ENCODE measurements at places on chromosomes 6 and 20.
A peak's percentile ranks its signal among the peaks of the same experiment; 100 is the strongest.

DNA sequence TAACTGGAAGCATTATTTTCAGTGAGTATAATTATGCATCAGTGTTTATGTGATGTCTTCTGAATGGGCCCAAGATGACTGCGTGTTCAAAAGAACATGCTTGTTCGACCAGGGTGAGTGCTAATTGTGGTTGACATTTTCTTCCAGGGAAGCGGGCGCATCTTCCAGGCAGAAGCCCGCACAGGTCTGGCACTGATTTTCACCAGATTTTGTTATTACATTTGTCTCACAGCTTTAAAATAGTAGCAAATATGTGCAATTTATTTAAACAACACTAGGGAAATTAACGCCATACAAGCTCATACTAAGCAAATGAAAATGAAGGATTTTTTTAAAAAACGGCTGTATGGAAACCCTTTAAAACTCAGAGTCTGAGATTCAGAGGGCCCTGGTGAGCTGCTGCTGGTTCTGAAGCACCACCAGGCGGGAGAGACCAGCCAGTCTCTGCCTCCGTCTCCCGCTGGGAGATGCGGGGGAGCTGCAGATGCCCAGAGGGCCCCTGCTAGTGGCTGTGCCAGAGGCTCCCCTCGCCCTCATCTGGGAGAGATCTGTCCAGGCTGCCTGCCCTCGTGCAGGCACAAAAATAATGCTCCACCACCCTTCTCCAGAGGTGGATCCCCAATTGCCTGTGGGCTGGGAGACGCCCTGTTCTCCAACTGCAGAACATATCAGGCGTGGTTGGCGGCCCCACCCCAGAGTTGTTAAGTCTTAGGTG, 297.0 kb downstream of the TAF4 start:
- DNase-seq = no peak

- DNase-seq = no peak
Observed at GRCh38 chr6:158977382-158977781, 22.6 kb downstream of the RSPH3 start.

- DNase-seq = peak; percentile 51
Observed at GRCh38 chr20:5222919-5223634, 93.7 kb downstream of the PROKR2 start.

DNA sequence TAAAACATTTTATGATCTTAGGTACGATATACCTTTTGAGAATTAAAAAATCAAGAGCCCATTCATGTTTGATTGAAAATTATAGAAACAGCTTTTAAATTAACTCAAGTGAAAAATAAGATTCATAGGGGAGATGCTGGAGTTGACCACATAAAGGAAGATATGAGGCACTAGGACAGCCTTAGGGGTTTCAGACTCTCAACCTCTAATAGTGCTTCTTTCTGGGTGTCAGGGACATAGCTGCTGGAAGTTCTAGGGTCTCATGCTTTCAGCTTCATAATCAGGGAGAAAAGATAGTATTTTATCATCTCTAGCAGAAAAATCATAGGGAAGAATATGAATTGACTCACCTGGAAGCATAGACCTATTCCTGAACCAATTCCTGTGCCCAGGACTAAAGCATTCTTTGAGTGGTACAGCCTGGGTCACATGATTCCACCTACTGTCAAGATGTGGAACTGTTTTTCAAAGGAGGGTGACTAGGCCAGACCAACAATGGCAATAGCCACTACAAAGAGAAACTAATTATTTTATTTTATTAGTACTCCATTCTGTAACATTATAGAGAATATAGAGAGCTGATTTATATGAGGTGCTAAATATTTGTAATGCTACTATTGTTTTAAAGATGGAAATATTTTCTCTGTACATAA, 27.8 kb upstream of the CENPW start:
- DNase-seq = no peak

- DNase-seq = peak; percentile 67
Observed at GRCh38 chr20:44460795-44461141, 14.9 kb upstream of the TTPAL start.

- DNase-seq = no peak
Observed at GRCh38 chr20:32366380-32366779, 8.2 kb downstream of the ASXL1 start.

- no peak for DNase-seq
Observed at GRCh38 chr6:43575105-43575771, 600 bp downstream of the XPO5 start.

- no peak for DNase-seq
Observed at GRCh38 chr6:82182756-82183155, 64.8 kb downstream of the IBTK start.

GRCh38 chr6:6927521-6928361, 180.0 kb upstream of the RREB1 start:
- peak; percentile 88 for DNase-seq

GRCh38 chr20:42100137-42100704, 482.0 kb upstream of the CHD6 start:
- DNase-seq = peak; percentile 37

DNA sequence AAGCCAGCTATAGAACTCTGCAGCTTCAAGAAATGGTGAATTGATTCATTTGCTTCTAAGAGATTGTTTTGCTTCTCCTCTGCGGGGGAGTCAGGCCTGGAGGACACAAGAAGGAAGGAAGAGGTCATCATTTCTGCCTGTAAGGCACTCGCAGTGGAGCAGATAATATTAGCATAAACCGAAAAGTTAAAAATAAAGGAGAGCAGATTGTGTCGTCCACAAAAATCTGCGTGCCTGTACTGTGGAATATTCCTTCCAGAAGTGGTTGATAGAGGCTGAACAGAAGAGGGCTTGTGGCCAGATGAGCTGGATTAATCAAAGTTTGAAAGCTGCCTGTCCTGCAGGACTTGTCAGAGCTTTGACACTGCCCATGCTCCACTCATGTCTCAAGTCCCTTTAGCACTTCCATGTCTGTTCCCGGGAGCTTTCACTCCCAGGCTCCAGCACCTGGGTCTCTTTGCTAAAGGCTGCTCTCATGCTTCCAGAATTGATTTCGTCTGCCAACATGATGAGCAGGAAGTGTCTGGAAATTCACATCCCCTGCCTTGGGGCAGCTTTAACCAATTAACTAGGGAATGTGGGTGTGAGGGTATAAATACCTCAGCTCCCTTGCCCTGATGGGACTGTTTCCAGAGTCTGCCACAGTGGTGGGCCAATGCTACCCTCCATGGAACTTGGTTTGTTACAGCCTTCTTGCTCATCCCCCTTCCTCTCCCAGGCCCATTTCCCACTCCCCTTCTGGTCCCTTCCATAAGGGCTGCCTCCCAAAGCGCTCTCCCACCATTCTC, 65.1 kb upstream of the STX16 start:
- peak; percentile 7 for DNase-seq

DNA sequence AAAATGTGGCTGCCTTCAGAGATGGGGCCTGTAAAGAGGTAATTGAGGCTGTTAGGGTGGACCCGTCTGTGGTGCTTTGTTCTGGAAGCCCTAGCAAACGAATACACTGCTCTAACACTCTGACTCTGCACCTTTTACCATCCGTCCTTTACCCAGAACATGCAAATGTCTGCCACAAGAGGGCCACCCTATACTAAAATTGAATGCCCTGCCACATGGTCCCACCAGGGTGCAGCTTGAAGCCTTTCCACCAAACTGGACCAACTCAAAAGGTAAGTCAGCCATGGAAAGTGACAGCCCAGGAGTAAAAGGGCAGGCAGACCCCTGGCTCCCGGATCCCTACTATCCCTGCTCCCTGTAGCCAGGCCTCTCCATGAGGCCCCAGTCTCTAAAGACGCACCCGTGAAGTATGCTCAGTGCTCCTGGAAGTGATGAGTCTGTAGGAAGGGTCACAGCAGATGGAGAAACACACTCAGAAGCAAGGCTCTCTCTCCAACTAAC, 5.8 kb upstream of the BFSP1 start:
- DNase-seq = peak; percentile 80

DNA sequence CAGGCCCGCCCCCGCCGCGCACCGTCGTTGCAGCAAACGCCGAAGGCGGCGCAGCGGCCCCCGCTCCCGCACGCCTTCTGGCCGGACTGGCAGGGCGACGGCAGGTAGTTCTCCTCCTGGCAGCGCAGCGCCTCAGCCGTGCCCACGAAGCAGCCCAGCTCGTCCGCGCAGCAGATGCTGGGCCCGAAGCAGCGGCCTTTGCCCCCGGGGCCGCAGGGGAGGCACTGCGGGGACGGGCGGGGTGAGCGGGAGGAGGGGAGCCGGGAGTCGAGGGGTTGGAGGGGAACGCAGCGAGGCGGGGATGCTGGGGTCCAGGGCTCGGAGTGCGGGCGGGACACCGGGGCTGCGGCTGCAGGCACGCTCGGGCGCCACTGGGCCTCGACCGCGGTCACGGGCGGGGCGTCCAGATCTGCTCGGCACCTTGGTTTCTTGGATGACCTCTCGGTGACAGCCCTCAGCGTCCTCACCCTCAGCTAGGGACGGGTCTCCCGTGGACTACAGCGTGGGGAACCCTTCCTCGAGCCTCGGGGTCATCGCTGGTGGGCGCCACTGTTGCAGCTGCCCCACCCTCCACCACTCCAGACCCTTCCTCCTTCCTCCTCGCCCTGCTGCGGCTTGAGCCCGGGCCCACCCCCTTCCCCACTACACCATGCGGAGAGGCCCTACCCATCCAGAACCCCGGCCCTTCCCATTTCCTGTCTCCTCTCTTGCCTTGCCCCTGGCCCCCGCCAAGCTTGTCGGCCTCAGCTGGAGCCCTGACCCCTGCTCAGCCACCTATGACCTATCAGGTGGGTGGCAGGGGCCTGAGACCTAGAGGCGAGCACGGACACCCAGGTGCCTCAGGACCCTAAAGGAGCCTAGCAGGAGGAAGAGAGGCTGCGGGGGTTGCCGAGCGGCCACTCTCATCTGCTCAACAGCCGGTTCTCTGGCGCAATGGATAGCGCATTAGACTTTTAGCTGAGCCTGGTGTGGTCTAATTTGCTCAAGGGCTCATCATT, 1.3 kb downstream of the AVP start:
- no peak for DNase-seq

DNA sequence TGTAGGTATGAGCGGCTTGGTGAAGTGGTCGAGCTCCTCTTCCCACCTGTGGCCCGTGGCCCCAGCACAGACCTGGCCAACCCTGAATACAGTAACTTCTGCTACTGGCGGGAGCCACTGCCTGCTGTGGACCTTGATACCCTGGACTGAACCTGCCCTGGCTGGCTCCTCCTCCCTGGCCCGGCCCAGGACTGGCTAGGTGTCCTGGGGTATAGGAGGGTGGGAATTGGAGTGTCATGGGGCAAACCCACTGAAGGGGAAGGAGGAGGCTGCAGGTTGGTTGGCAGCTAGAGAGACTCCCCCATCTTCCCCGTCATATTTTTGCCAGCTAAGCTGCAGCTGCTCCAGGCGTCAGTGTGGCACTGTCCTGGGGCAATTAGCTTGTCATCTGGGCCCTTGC, 7.9 kb downstream of the EMILIN3 start:
- no peak for DNase-seq
